ENCODE measurements at places on chromosomes 7 and 10. TPM values are rescaled to one million over a fixed set of nuclear protein-coding genes. Genes with fewer than 3 reads are reported as not detected.

The PRSS37 gene
- not detected for total RNA-seq

The ANK3 gene
- 0.59 TPM for total RNA-seq

The FLNC gene
- 5.3 TPM for total RNA-seq

The RPEL1 gene
- total RNA-seq, result not detected

The EVX1 gene
- total RNA-seq, result 0.13 TPM

The ENTPD1 gene
- total RNA-seq, result not detected

The NAT16 gene
- total RNA-seq, result 0.12 TPM

The SYT15 gene
- total RNA-seq, result 2.7 TPM

The TBATA gene
- not detected for total RNA-seq

The LMOD2 gene
- total RNA-seq, result not detected

The NXPH1 gene
- total RNA-seq, result not detected

The RGR gene
- total RNA-seq, result not detected

The TMEM225B gene
- 0.89 TPM for total RNA-seq

The AGAP4 gene
- 5.4 TPM for total RNA-seq

The LRRD1 gene
- total RNA-seq, result not detected

The CHAT gene
- total RNA-seq, result not detected

The CYP2C19 gene
- total RNA-seq, result not detected

The LBX1 gene
- not detected for total RNA-seq

The HYAL4 gene
- total RNA-seq, result not detected

All from A549 treated with Hydrocortisone at 1 μM for 4 hours (cell line).